Cerebellum (tissue), 4 donors: ENCODE measurements at places on chromosomes 5 and 9. TPM values are rescaled to one million over a fixed set of nuclear protein-coding genes. Genes with fewer than 3 reads are reported as not detected.

Gene ZNF782
- 29.0 TPM for total RNA-seq

Gene MYMK
- not detected for total RNA-seq

Gene MBLAC2
- 12.9 TPM for total RNA-seq

Gene WHRN
- 7.7 TPM for total RNA-seq

Gene SLCO4C1
- total RNA-seq: 0.45 TPM

Gene SAXO1
- total RNA-seq: under 0.01 TPM

Gene PCDHA1
- total RNA-seq: 7.5 TPM

Gene IPO11
- 36.7 TPM for total RNA-seq

Gene HTR1A
- 5.0 TPM for total RNA-seq

Gene GBGT1
- total RNA-seq: 3.0 TPM

Gene C9orf72
- total RNA-seq: 62.6 TPM

Gene INSL4
- total RNA-seq: not detected

Gene MRRF
- total RNA-seq: 24.0 TPM

Gene C7
- 25.1 TPM for total RNA-seq

Gene DCANP1
- total RNA-seq: not detected

Gene C9
- total RNA-seq: not detected

Gene SLC6A7
- 5.9 TPM for total RNA-seq

Gene CCDC171
- 19.7 TPM for total RNA-seq

Gene STK32A
- 37.9 TPM for total RNA-seq

Gene ZDHHC11B
- total RNA-seq: 7.3 TPM

Gene TAF11L7
- total RNA-seq: not detected

Gene DPYSL3
- 497 TPM for total RNA-seq

Gene MTRR
- 38.0 TPM for total RNA-seq

Gene SHISAL2B
- not detected for total RNA-seq

Gene SCGB3A2
- not detected for total RNA-seq

Gene C5
- 10.9 TPM for total RNA-seq

Gene C5orf34
- total RNA-seq: 12.3 TPM

Gene PLAC8L1
- total RNA-seq: not detected

Gene SLC6A3
- 0.18 TPM for total RNA-seq

Gene PTGES
- 1.5 TPM for total RNA-seq

Gene KLF4
- 5.4 TPM for total RNA-seq

Gene IFNE
- total RNA-seq: not detected

Gene FEM1C
- total RNA-seq: 47.2 TPM

Gene MCC
- total RNA-seq: 61.1 TPM
